Activated CD4-positive, alpha-beta T cell treated with anti-CD3 and anti-CD28 coated beads, Interleukin-2, amount 10 ng/mL, durations not matched to agents 7 days and 5 days (primary cell): ENCODE measurements at places on chromosomes 4 and X.

DNA sequence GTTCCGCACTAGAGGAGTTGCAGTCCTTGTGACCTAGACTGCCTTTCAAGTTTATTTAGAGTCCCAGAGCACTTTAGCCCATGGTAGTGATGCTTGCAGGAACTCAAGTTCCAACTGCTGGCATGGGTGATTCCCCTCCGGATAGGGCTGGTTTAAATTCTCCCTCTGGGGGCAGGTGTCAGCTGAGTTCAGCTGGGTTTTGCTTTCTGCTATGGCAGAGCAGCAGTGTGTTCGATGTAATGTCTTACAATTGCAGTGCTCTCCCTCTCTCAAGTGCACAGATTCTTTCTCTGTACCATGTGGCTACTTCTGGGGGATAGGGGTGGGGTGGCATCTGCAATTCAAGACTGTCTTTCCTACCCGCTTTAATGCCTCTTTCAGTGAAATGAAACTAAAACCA, 164.8 kb upstream of the ZIC3 start:
- DNase-seq, result no peak

- DNase-seq, result no peak
Observed at GRCh38 chr4:123972031-123972430, 575.4 kb downstream of the SPRY1 start.

GRCh38 chr4:114081783-114082182, 102.3 kb upstream of the ARSJ start:
- DNase-seq, result no peak

- no peak for DNase-seq
Observed at GRCh38 chr4:122665161-122665929, 44.5 kb upstream of the IL21 start.

- no peak for DNase-seq
Observed at GRCh38 chr4:155999725-156000124, 46.1 kb upstream of the CTSO start.

DNA sequence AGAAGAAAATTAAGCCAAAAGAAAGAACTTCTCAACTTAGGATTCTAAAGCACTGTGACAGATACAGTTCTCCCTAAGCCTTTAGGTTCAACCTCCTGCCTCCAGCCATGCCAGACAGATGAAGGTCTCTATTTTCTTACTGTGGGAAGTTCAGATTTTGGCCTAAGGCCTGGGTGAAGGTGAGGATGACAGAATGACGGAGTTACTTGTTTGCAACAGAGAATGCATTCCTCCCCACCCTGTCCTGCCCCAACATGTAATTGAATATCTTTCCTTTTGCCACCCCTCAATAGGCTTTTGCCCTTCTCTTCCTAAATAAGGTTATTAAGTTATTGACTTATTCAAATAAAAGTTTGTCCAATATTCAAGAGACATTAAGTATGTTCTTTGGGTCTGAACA, 25.6 kb downstream of the SLC16A2 start:
- no peak for DNase-seq

DNA sequence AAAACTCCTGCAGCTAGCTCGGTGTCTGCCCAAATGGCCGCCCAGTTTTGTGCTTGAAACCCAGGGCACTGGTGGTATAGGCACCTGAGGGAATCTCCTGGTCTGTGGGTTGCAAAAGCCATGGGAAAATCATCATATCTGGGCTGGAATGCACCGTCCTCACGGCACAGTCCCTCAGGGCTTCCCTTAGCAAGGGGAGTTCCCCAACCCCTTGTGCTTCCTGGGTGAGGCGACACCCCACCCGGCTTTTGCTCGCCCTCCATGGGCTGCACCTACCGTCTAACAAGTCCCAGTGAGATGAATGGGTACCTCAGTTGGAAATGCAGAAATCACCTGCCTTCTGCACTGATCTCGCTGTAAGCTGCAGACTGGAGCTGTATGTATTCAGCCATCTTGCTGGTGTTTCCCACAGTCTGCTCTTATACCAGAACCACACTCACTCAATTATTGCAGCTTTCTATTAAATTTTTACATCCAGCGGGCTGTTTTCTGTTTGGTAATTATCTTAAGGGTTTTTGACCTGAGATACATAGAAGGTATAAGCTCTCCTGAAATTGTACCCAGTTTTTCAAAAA, 36.7 kb upstream of the NPNT start:
- no peak for DNase-seq

DNA sequence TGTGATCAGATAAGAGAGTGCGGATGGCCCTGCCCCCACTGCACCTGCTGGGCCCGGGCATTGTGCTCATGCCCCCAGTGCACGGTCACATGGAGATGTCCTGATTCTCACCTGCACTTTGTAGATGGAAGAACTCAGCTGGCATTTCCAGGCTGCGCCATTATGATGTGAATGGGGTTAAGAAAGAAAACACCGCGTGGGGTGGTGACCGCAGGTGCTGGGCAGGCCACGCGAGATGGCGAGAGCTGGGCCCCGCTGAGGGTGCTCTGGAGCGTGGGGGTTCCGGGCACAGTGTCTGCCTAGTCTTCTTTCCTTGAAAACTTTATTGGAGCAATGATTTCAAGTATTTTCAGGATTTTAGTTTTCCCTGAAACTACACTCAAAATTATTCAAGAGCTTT, 17.8 kb upstream of the HGFAC start:
- no peak for DNase-seq

GRCh38 chrX:37347420-37347819, 1.7 kb upstream of the PRRG1 start:
- no peak for DNase-seq

DNA sequence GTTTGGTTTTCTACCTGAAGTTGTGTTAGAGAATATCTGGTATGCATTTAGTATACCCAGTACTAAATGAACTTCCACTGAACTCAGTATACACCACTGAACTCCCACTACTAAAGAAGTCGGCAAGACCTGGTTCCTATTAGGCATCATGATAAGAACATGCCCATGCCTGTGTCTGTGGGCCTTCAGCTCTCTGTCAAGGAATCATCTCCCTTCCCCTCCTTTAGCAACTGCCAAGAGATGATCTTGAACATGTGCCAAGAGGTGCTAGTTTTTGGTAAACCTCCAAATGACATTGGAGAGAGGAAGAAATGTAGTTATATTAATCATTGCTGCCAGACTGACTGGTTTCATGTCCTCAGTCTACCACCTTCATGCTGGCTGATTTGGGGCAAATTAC, 113.2 kb downstream of the ATP10D start:
- no peak for DNase-seq

DNA sequence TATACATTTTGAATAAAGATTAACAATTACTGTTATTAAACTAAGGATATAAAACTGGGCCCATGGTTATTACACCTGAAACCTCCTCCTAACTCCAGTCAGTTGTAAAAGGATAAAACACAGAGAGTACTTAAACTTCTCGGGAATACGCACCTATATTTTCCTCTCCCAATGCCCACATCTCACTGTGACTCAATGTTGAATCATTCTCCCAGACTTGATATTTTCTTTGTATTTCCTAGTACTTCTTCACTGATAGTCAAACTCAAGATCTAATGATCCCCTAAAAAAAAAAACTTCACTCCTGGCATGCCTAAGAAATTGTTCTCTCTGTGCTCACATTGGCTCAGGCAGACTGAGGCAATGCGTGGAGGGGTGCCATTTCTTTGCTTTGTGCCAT, 212.5 kb upstream of the DKK2 start:
- no peak for DNase-seq
